ENCODE measurements at places on chromosomes 5 and 9. TPM values are rescaled to one million over a fixed set of nuclear protein-coding genes. Genes with fewer than 3 reads are reported as not detected.
A peak's percentile ranks its signal among the peaks of the same experiment; 100 is the strongest.

DNA sequence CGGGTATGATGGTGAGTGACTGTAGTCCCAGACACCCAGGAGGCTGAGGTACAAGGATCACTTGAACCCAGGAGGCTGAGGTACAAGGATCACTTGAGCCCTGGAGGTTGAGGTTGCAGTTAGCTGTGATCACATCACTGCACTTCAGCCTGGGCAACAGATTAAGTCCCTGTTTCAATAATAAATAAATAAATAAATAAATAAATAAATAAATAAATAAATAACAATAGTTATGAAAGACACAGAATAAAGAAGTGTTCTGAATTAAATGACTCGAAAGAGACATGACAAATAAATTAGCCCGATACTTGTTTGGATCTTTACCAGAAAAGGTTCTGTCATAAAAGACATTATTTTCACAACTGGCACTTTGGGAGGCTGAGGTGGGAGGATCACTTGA lies 72.0 kb upstream of the SUSD1 start:
- no peak for ATAC-seq

- ATAC-seq: no peak
Observed at GRCh38 chr5:143279698-143280097, 123.8 kb downstream of the NR3C1 start.

DNA sequence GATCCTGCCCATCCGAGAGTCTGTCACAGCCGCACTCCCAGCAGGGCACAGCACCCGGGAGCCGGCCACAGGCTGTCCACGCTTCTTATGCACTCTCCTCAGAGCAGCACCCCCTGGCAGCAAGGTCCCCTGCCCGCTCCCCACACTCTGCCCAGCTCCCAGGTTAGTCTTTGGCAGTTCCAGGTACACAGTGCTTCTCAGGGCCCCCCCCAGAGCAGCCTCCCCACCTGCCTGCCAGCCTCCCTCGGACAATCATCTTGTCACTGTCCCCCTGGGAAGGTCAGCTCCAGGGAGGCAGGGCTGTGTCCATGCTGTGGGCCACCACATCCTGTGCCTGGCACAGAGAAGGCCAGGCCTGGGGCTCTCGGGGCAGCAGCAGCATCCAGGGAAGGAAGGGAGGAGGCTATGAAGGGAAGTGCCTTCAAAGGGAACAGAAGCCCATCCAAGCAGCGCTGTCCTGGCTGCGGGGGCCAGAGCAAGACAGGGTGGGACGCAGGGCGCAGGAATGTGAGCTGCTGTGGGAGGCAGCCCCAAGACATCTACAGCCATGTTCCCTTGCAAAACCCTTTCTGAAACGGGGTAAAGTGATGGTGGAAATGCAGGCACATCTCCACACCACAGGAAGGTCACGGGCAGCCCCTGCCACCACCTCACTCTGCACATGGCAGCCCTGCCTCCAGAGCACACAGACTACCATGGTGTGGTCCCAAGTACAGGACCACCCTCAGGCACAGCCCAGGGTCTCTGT lies 68.6 kb upstream of the ADAMTS2 start:
- ATAC-seq: no peak

The IRX2 gene
- not detected for total RNA-seq

GRCh38 chr5:31144364-31144763 lies 49.1 kb upstream of the CDH6 start:
- no peak for ATAC-seq

The PCDHB15 gene
- 4.4 TPM for total RNA-seq

DNA sequence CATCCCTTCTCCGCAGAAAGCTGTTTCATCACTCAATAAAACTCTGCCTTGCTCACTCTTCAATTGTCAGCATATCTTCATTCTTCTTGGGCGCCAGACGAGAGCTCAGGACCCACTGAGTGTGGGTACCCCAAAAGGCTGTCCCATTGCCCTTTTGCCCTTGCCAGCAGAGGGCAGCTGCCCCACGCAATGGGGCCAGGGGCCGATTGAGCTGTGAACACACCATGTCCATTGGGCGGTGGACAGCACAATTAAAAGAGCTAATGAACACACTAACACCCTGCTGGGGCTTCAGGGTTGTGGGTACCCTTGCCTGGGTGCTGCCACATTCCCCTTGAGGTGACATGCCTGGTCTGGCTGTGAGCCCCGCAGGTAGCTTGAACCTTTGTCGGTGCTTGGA lies 487.2 kb upstream of the NUDT12 start:
- no peak for ATAC-seq

The GARIN3 gene
- not detected for total RNA-seq

- ATAC-seq: peak; percentile 66
Observed at GRCh38 chr9:110537841-110538646, 41.5 kb downstream of the SVEP1 start.

DNA sequence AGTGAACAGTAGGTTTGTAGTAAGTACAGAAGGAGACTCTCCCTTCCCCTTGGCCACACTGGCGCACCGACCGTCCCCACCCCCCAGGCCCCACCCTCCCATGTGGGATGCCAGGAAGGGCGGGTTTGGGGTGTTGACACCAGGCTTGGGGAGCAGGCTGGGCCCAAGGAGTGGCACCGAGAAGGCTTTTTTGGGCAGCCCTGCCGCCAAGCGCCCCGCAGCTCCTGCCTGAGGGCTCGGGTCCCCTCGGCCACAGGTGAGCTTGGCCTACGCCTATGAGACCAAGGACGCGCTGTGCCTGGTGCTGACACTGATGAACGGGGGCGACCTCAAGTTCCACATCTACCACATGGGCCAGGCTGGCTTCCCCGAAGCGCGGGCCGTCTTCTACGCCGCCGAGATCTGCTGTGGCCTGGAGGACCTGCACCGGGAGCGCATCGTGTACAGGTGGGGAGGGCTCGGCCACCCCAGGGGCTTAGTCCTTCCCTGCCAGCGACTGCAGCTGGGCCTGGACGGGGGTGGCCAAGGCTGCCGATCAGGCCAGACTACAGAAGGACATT lies 7.3 kb downstream of the GRK6 start:
- ATAC-seq: no peak

GRCh38 chr5:16886366-16886736 lies 49.7 kb downstream of the MYO10 start:
- ATAC-seq: peak; percentile 34

GRCh38 chr5:119333421-119333851 lies 22.4 kb upstream of the TNFAIP8 start:
- no peak for ATAC-seq

GRCh38 chr9:36486329-36486932 lies 86.3 kb upstream of the MELK start:
- no peak for ATAC-seq

DNA sequence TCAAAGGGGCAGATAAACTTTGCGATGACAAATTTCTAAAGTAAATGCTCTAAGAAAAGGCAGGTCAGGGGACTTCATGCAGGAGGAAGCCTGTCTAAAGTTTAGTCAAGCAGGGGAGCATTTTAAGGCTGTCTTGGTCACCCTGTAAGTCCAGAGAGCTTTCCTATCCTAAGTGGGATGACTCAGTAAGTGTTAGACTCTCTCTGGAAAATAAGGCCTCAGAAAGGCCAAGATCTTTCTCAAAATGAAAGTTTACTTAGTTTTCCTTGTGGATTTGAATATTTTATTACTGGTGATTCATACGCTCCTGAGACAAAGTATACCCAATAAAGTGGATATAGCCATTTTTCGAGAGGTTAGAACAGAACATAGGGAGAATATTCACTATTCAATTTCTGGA lies 806.9 kb upstream of the CDH9 start:
- ATAC-seq: no peak

DNA sequence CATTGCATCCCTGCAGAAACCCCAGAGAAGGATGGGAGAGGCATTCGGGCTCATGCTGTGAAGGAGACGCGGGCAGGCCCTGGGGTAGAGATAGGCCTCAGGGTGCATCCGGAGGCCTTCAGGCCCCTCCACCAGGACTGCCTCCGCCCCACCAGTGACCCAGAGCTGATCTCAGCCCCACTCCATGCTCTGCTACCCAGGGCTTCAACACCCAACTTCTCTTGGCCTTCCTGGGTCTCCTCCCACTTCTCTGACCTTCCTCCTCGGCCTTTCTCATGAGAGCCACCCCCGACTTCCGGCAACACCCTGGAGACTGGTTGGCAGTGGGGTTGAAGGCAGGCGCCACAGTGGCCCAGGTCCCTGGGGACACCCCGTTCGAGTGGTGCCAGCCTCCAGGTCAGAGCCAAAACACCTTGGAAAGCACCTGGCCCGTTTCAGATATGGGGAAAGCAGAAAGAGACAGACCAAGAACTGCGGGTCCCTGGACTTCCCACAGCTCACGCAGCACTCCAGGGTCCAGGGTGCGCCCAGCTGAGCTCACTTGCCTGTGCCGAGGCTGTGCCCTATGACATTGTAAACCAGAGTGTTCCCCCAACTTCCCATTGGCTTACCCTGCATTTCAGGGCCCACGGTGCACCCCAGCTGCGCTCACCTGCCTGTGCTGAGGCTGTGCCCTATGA lies 65.1 kb upstream of the OLFM1 start:
- ATAC-seq: no peak

The PFN3 gene
- total RNA-seq: not detected

- ATAC-seq: peak; percentile 75
Observed at GRCh38 chr9:98248737-98249474, 6.5 kb downstream of the TBC1D2 start.

GRCh38 chr9:121350993-121351561 lies 19.0 kb downstream of the STOM start:
- ATAC-seq: peak; percentile 78

GRCh38 chr9:124001866-124002525 lies 9.6 kb upstream of the LHX2 start:
- no peak for ATAC-seq

DNA sequence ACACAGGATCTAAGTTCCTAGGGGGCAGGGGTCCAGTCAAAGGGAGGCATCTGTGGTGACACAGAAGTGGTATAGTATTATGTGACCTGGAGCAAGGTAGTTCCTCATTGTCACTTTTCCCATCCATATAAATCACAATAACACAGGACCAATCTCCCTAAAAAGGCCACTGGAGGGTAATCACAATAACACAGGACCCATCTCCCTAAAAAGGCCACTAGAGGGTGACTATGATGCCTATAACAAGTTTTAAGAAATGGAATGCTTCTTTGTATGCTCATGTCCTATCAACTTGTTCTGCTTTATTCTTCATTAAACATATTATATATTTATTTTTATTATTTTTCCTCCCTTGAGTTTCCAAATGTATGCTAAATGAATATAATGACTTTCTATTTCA lies 254.6 kb downstream of the ASTN2 start:
- no peak for ATAC-seq

The LCN1 gene
- not detected for total RNA-seq

DNA sequence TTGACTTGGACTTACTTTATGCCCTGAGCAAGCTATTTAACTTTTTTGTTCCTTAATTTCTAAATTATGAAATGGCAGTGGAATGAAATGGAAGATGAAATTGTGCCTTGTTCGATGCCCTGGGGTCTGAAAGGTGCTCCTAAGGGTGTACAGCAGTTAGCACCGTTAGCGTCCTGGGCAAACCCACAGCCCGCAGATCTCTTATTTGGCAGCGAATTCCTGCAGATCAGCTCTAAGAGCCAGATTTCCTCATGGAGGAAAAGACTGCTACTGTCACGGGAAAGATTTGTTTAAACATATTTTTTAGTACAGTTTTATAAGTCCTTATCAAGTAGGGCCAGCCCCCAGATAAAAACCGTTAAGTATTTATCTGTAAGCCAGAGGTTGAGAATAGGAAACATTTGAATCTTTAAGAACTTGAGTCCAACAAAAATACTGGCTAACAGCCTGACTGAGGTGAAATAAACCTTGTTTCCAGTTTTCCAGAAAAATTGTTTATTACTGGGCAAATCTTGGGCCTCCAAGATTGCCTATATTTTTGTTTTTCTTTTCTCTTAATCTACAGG lies 216.5 kb upstream of the DMRT1 start:
- no peak for ATAC-seq

- ATAC-seq: no peak
Observed at GRCh38 chr5:173383711-173384110, 55.5 kb upstream of the STC2 start.

- peak; percentile 49 for ATAC-seq
Observed at GRCh38 chr9:37929441-37929895, 25.5 kb upstream of the SLC25A51 start.

GRCh38 chr5:177550122-177550521 lies 4.2 kb downstream of the FAM193B start:
- no peak for ATAC-seq

DNA sequence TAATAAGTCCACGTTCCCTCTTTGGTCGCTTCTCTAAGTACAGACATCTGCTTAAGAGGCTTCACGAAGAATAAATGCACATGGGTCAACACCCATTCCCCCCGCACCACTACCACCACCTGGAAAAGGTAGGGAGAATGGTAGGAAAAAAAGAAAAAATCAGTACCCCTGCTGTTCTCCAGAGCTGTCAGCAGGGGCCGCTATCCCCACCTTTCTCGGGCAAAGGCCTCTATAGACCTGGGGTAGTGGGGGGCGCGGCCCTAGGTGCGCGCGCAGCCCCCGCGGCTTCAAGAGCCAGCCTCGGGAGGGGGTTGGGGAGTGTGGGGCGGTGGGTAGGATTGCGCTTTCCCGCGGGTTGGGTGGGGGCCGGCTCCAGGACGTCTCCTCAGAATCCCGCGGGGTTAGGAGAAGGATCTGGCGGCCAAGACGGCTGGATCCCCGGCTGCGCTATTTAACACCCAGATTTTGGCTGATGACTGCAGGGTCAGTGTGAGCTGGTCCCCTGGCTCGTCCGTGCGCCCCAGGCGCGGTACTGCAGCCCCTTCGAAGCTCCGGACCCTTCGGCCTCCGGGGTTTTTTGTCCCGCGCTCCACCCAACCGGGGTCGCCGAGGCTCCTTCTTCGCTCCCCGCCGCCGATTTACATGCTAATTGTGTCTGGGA lies 1.6 kb upstream of the SEMA6A start:
- ATAC-seq: peak; percentile 44

DNA sequence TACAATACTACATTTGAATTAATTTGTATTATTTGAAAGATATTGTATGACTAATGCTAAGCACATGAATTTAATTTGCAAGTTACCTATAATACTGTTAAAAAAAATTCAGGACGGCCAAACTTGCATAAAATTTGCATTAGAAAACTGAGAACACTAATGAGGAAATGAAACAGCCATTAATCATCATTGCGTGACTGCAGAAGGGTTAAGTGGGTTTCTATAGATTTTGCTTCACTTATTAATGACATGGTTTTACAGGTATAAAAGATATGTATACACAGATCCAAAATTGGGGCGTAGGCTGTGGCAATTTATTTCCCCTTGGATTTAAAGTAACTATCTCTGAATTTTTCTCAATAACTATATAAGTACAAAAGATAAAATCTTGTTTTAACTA lies 882.6 kb downstream of the PTPRD start:
- ATAC-seq: no peak

DNA sequence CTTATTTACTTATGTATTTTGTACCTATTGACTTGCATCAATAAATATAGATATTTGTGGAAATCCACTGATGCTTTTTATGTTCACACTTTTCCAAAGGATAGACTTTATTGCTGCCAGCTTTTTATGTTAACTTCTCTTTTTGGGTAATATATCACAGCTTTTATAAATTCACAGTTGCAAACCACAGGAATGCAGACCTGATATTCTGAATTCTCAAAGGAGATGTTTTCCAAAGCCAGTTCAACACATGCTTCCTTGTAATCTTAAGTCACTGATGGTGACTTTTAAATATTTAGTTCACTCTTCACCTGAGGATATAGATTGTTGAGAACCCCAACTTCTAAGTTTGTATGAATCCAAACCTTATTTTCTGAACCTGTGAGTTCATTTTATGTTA lies 223.4 kb upstream of the PRR16 start:
- no peak for ATAC-seq

The NEURL1B gene
- total RNA-seq: 34.9 TPM

The MROH2B gene
- total RNA-seq: not detected

The TNFSF8 gene
- total RNA-seq: 0.54 TPM
